ENCODE measurements at places on chromosomes 7 and 10.

DNA sequence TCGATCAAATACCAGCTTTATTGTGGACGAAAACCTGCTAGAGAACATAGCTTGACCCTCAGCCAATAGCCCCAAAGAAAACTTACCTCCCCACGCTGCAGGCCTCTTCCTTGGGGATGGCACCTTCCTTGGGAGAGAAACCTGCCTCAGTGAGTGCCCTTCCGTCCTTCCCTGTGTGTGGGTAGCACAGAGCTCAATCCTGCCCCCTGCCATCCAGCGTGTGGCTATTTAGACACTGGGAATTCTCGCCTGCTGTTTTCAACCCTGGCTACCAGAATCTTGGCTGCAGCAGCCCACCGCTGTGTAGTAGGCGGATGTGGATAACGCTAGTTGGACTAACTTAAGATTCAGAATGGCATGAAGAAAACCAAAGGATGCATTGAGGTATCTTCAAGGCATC is 238.2 kb downstream of the TEX36 start:
- no peak for DNase-seq

DNA sequence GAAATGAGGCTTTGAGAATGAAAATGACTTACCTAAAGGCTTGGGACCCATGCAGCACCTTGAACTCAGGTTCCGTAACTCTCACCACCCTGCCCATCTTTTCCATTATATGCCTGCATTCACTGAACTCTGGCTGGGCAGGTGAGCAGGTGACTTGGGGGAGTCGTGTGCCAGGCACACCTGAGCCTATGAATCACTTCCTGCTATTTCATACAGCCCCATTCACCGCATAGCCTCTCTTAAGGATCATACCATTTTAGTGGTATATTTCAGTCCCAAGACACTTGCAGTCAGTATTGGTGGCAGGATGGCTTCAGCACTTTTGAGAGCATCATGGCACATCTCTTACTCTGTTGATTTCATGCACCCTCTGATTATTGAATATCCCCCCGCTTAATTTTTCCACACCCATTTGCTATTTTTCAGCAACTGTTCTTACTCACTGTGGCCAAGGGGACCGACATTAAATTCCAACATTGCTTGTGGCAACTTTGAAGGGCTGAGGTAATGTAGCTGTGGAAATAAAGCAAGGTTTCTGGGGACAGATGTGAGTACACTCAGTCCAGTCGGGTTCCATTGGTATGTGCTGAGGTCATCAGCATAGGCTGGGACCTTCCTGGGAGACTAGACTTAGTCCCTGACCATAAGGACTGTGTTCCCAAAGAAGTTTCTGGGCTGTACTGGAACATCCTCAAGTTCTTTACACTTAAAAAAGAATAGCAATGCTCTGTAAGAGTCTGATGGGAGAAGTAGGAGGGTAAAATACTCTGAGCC is 39.8 kb upstream of the ZNF438 start:
- DNase-seq = no peak

GRCh38 chr7:101502466-101503098 is 126.5 kb downstream of the MYL10 start:
- DNase-seq = no peak

DNA sequence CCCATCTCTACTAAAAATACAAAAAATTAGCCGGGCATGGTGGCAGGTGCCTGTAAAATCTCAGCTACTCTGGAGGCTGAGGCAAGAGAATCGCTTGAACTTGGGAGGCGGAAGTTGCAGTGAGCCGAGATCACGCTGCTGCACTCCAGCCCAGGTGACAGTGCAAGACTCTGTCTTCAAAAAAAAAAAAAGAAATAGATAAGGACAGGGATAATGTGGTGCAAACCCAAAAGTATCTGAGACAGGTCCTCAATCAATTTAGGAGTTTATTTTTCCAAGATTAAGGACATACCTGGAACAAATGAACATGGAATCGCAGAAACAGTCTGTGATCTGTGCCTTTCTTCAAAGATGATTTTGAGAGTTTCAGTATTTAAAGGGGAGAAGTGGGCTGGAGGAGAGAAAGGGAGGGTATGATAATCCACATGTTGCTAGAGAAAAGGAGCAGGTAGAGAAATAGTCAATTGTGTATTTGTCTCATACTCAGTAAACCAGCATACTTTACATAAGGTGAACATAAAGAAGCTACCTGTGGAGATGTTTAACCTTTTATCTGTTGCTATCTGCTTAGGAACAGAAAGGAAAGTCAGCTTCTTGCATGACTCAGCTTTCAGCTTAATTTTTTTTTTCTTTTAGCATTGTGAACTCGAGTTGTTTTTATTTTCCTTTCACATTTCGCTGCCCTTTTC is 4.9 kb upstream of the MTPN start:
- no peak for DNase-seq

GRCh38 chr7:51471210-51471980 is 154.8 kb upstream of the COBL start:
- no peak for DNase-seq

DNA sequence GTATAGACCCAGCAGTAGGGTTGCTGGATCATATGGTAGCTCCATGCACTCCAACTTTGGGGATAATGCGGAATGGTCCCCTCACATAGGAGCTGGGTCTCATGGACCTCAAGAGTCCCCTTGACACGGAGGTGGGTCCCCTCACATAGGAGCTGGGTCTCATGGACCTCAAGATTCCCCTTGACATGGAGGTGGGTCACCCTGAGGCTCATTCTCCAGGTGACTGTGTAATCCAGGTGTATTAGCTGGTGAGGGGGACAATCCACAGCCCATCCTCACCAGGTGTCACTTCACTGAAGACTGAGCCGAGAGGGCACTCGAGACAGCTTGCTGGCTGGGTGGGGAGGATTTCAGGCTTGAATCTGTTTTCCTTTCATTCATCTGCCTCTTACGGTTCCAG is 121.9 kb downstream of the PTPN20 start:
- DNase-seq = no peak
